Stimulated activated CD8-positive, alpha-beta memory T cell treated with anti-CD3 and anti-CD28 coated beads, Interleukin-4, amount 100 ng/mL, for 1 hour (primary cell): ENCODE measurements at places on chromosomes 11 and 22.

DNA sequence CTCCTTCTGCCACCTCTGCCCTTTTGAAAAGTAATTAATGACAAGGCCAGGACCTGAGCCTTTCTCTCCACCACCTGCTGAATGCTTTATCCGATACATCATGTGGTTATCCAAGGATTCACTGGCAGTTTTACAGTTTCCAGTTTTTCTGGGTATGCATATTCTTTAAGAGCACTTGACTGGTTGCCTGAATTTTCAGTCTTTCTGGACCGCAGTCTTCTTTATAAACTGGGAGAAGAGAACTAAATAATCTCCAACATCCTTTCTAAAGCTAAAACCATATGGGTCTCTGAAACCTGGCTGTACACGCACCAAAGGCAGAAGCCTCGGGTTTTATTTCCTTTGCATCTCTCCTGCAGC, 65.1 kb downstream of the BTG4 start:
- DNase-seq = no peak

GRCh38 chr11:14424096-14424495, 65.1 kb upstream of the RRAS2 start:
- DNase-seq = no peak

DNA sequence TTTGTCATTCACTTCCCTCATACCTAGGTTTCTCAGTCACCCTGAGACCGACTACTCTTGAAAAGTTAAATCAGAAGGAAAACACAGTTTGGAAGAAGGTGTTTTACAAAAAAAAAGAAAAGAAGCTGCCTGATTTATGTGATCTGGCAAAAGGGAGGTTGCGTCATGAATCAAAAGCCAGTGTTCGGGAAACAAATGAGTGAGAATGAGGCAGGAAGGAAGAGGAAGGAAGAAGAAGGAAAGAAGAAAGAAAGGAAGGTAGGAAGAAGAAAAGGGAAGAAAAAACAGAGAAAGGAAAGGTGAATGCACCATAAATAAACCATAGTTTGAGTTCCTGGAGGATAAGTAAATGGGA, 314.6 kb downstream of the BLID start:
- DNase-seq = no peak

GRCh38 chr11:83241291-83241946, 44.7 kb downstream of the CCDC90B start:
- no peak for DNase-seq

DNA sequence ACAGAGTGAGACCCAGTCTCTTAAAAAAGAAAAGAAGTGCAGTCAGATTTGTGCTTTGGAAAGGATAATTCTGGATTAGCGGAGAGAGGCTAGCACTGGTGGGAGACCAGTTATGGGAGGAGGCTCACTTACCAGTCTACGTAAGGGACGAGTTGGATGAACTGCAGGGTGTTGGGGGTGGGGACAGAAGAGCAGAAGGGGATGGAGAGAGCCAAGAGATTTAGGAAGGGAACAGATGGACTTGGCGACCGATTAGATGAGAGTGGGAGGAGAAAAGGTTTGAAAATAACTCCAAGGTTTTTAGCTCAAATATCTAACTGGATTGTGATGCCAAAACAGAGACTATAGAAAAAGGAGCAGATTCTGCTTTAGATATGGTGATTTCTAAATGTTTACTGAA, 81.4 kb downstream of the SFI1 start:
- no peak for DNase-seq

DNA sequence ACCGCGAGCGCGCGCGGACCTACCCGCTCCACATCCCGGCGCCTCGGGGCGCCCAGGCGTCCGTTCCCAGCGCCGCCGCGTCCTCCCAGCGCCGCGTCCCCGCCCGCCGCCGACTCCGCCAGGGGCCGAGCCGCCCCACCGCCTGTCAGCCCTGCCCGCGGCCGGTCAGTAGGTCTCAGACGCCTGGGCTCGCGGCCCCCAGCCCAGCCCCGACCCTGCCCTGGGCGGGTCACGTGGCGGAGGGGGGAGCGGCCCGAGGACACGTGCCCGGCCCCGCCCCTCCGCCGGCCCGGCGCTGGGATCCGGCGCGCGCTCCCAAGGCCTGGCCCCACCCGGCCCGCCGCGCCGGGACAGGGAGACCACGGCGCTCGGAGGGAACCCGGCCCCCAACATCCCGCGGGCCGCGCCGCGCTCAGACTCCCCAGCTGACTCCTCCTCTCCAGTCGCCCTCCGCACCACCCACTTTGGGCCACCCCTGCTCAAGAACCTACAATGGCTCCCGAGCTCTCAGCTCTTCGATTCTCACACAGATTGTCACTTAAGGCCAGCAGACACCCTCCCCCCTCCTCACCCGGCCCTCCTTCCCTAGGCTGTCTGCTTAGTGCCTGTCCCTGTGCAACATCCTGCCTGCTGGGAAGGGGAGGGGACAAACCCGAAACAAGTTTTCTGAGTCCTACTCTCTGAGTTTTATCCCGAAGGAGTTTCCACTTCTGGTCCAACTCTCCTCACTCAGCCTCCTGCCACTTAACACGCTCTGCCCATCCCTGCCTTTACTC, at the start of gene RAB3IL1:
Gene RAB3IL1, minus strand, starts transcription at position 233 of the 776 bp plus-strand sequence. Its CDS starts 199 bp downstream, at position 34.
- no peak for DNase-seq

DNA sequence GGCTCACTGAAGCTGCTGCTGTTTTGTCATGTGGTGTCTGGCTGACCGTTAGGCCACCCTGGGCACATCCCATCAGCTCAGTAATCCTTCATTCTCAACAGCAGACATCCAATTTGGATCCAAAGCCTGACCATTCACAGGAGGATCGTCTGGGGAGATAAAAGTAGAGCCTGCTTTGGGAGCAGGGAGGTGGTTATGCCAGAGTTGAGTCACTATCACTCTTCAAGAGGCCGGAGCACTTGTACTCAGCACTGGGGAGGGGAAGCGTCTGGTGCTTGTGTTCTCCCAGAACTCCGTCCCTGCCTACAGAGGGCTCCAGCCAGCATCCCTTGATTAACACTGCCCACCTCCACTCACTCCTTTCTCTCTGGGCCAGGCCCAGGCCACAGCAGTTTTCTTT, 382.6 kb downstream of the OPCML start:
- no peak for DNase-seq

DNA sequence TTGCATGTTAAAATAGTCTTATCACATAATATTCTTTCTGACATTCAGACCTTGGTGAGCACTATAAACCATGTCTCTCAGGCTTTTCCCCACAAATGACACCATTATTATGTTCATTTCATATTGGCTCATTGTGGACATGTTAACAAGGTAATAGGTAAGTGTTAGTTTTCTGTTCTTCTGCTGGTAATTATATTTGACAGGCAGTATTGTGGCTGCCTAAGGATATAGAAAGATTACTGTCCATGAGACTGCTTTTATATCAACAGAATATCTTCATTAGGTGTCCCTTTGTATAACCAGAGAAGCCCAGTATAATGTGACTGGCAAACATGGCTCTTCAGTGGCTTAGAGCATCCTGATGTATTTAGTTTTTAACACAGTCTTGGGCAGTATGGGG, 590.7 kb downstream of the NELL1 start:
- no peak for DNase-seq

DNA sequence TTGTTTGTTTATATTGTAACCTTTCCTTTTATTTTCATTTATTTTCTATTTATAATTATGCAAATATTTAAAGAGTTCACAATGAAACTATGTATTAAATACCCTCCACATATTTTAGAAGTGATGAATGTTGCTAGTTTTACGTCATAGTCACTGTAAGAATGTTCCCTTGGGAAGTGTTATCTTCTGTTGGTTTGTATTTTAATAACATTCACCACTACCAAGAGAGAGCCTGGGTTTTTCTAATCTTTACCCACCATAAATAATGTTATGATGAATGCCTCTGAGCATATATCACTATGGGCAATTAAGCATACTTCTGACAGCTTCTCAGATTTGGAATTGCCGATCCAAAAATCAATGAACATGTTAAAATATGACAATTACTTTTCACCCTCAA, 80.7 kb downstream of the GGT1 start:
- DNase-seq = no peak

DNA sequence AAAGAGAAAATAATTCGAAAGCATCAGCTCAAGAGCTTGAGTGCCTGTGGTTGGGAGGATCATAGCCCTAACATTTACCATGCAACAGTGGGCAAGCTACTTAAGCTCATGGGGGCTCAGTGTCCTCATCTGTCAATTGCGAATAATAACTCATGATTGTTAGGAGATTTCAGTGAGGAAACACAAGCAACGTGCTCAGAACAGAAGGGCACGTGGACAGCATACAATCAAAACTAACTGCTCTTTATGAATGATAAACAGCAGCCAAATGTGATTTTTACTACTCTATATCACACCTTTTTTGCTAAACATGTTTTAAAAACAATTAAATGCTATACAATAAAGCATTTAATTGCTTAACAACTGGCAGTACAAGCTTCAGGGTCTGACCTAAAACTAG, 310.1 kb upstream of the NARS2 start:
- DNase-seq = no peak

- DNase-seq = no peak
Measured at GRCh38 chr11:31804312-31805036, 6.6 kb downstream of the PAX6 start.

GRCh38 chr22:46734830-46735453, 3.1 kb downstream of the CERK start:
- DNase-seq = no peak

GRCh38 chr11:94666792-94667721, 99.9 kb downstream of the PIWIL4 start:
- DNase-seq = no peak

DNA sequence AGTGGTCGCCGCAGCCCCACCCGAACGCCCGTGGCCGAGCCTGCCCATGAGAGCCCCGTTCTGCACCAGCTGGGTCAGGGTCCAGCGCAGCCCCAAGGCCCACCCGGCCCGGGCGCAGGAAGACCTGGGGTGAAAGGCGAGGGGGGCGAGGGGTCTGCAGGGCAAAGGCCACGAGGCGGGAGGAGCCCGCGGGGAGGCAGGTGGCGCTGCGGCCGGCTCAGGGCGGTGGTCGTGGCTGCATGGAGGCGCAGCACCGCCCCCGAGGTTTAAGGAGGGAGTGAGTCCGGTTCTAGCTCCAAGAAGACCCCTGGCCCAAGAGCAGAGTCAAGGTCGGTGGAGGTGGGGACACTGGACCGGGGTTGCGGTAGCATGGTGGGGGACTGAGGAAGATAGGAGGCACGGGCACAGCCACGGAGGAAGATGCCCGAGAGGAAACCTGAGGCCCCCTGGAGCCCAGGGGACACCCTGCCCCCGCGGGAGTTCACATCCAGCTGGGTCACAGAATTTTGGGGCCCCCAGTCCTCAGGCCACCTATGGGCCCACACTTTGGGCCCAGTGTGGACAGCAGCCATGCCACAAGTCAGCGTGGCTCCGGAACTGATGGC, 514 bp upstream of the HDAC10 start:
- no peak for DNase-seq

DNA sequence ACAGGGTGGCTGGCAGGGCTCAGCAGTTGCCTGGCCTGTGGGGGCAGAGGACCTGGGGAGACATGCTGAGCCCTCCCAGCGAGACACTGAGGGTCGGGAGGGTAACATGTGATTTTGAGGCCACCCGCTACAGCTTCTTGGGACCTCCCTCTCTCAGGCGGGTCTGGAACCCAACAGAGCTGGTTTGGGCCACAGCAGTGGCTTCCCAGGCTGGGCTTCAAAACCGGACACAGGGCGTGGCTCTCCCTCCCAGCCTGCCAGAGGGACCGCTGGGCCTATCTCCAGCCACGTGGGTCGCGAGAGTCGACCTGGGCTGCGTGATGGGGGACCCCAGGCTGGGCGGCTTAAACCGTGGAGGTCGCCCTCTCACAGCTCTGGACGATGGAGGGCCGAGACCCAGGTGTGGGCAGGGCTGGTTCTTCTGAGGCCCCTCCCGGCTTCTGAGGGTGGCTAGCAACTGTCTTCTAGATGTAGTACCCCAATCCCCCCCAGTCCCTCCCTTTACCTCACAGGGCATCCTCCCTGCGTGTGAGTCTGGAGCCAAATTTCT, 91.7 kb downstream of the KCNQ1 start:
- DNase-seq = no peak

DNA sequence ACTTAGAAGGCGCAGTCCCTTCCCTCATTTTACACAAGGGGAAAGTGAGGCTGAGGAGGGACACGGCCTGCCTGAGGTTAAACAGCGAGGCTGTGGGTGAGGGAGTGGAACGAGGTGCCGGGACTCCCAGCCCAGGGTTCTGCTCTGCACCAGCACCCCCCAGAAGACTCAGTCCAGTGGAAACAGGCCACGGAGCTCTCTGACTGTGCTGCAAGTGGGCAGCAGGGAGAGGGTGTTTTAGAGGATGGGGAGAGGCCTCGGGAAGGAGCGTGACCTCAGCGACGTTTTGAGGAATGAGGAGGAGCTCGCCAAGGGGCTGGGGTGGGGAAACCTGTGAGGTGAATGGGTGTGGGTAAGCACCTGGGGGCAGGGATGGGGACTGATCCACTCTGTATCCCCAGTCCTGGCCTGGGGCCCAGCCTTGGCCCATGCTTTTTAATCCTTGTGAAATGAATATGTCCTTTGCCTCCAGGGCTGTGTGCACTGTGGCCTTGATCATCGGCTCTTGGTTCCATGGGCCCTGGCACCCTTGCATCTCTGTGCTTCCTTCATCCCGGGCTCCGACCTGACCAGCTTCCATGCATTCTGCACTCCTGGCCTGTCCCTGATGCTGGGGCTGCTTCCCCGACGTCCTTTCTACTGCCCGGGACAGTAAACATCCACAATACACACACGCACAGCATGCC, 44.2 kb downstream of the SHISAL1 start:
- DNase-seq = no peak

- DNase-seq = no peak
Measured at GRCh38 chr22:20111045-20111688, 4.7 kb upstream of the RANBP1 start.

- no peak for DNase-seq
Measured at GRCh38 chr11:92866679-92867282, 102.7 kb upstream of the MTNR1B start.

DNA sequence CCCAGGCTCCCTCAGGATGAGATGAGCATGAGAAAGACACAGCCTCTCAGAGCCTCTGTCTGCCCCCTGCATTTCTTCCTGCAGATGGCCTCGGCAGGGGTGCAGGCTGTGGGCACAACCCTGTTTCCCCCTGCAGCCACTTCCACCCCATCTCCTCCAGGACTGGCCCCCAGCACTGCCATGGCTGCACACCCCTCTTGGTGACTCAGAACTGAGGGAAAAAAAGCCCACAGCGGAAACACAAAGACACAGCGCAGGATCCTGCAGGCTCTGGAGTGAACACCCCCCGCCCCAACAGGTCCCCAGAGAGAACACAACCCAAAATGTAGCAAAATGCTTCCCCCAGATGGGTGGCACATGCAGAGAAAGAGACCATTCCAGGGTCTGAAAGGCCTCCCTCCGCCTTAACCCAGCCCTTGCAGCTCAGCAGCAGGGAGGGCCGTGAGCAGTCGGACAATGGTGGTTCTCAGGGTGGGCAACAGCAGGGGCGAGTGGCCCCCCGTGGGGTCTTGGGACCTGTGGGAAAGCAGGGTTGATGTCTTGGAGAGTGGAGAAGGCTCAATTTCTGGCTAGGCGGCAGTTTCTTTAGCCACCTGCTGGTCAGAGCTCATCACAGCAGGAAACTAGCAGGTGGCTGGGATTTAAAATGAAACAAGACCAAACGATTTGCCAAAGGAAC, 8.0 kb downstream of the TUBGCP6 start:
- DNase-seq = no peak

- no peak for DNase-seq
Measured at GRCh38 chr11:35618497-35619115, 346 bp downstream of the FJX1 start.

- DNase-seq = no peak
Measured at GRCh38 chr11:113722221-113722620, 16.1 kb upstream of the TMPRSS5 start.

GRCh38 chr22:17339095-17339693, 30.1 kb upstream of the CECR2 start:
- DNase-seq = no peak

GRCh38 chr11:72617080-72617762, 57.0 kb downstream of the PDE2A start:
- no peak for DNase-seq

- no peak for DNase-seq
Measured at GRCh38 chr22:46852771-46853170, 90.3 kb downstream of the TBC1D22A start.
